Amniotic epithelial cell (primary cell): ENCODE measurements at places on chromosomes 3 and 15.

- no peak for DNase-seq
Observed at GRCh38 chr3:152255290-152255689, 13.4 kb upstream of the MBNL1 start.

- DNase-seq: peak; percentile 0
Observed at GRCh38 chr3:77296527-77296926, 256.6 kb downstream of the ROBO2 start.

GRCh38 chr3:59606638-59607266, 556.9 kb upstream of the CFAP20DC start:
- DNase-seq: no peak

DNA sequence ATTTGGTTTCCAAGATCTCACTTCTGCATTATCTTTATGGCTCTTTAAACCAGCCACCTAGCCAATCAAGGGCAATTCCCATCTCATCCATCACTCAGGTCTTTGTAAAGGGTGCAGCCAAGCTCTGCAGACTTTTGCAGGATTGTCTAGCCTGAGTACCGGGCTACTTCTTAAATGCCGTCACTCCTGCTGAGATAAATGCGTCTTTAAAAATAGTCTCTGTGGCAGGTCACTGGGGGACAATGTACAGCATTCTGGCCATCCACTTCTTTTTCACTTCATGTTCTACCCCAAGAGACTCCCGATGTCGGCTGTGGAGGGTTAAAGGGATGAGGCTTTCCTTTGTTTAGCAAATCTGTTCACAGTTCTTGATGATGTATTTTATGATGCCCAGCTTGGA, 194.7 kb downstream of the SV2B start:
- no peak for DNase-seq

DNA sequence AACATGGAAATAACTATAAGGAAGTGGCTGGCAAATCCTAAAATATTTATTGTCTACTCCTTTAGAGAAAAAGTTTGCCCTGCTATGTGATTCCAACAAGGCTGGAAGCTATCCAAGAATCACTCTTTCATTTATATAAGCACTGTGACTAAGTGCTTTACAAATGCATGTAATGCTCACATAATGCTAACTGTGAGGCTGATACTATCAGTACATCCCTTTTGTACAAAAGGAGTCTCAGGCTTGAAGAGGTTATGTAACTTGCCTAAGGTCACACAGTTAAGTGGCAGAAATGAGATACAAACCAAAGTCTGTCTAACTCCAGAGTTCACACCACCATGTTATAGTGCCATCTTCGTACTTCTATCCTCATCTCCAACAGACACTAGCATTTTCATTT, 17.0 kb downstream of the TOPBP1 start:
- DNase-seq: peak; percentile 84
